Heart right ventricle (tissue), 16 donors: ENCODE measurements at places on chromosomes 3 and 15.
A peak's percentile ranks its signal among the peaks of the same experiment; 100 is the strongest.

DNA sequence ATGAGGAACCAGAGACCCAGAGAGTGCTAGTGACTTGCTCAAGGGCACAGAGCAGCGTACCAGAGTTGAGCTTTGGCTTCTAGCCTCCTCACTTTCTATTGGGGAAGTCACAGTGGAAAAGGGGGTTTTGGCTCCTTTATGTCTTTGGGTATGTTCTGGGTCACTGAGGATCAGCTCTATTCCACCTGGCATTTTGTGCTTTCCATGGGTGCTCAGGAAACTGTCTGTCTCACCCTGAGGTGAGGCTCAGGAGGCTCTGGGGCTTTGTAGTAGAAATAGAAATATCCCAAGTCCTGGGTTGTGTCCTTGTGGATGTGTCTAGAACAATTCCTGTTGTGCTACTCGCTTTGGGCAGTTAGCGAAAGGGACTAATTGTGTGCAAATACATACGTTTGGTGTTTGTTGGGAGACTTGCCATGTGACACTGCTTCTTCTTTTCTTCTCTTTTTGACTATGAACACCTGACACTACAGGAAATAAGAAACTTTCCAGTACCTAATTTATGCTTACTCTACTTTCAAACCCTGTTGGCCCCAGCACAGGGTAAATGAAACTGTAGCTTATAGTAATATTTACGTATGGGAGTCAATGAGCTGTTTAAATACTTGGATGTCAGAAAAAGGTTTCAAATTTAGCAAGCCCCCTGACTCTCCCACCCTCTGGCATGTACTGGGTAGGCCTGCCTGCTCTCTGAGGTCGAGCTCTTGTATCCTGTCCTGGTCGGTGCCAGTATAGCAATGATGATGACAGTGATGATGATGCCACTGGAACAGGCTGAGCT, 35.6 kb downstream of the SMAD3 start:
- DNase-seq, result no peak

GRCh38 chr3:95418251-95418650, 1355.4 kb downstream of the NSUN3 start:
- DNase-seq, result no peak

DNA sequence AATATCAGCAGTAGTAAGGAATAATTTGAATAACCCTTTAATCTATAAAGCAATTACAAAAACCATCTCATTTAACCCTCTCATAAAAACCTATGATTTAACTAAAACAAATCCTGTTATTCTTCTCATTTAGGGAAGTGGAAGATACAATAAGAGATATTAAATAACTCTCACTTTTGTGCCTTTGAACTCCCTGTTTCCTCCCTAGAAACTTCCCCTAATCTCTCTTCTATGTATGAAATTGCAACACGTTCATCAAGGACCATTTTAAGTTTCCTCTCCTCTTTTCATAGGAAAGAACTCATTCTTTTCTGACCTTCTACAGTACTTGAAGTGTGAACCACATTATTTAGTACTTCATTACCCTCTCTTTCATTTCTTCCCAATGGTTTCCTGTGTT, 18.8 kb upstream of the FAM81A start:
- DNase-seq, result no peak

- no peak for DNase-seq
These were observed 99.7 kb upstream of the LRRC3B start for GRCh38 chr3:26522919-26523318.

GRCh38 chr3:41881233-41881821, 80.6 kb downstream of the ULK4 start:
- DNase-seq, result peak; percentile 23

DNA sequence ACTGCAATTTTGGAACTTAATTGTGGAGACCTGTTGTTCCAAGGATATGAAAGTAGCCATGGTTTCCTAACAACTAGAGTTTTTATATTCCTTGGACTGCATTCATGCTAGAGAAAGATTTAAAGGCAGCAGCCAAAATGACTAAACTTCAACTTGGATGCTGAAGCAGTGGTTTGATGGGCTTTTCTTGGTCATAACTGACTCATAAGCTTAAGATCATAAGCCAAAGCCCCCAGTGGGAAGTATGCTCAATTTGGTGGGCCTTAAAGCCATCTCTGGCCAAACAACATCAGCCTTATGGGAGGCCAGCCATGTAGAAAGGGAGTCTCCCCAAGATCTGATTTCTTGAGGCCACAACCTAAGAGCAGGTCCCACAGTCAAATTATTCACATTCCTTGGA, 80.2 kb downstream of the ZNF280D start:
- no peak for DNase-seq

GRCh38 chr3:71035314-71035713, 548.2 kb downstream of the FOXP1 start:
- no peak for DNase-seq

GRCh38 chr15:66850078-66850991, 148.3 kb downstream of the SMAD6 start:
- DNase-seq, result peak; percentile 41
